MM.1S (cell line): ENCODE measurements at places on chromosomes 4 and X.

GRCh38 chr4:156983366-156983765, 11.8 kb upstream of the PDGFC start:
- peak; percentile 9 for DNase-seq

DNA sequence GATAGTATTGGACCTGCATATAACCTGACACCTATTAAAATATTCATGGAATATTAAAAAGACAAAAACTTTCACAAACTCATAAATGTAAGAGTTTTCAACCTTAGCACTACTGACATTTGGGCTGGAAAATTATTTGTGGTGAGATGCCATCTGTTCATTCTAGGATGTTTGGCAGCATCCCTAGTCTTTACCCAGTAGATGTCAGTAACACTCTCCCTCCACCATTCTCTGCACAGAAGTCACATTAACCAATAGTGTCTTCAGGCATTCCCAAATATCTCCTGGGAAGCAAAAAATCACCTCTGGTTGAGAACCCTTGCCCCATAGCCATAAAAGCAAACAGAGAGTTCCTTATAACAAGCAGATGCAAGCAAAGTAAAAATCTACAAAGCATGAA, 41.4 kb upstream of the NDST4 start:
- no peak for DNase-seq

DNA sequence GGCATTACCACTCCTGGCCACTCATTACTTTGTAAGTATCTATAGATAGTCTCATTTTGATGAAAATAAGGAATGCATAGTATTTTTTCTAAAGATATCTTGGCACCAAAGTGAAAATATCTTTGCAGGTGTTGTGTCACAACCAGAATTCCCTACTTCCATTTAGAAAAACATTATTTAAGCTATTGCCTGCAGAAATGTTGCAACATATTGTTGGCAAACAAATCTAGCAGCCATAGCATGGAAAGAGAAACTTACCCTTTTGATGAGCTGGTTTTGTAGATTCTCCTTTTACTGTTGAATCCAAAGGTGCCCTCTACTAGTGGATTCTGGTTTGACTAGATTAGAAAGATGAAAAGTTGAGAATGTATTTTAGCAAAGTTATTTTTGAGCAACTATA, 138.8 kb downstream of the AREG start:
- DNase-seq = no peak

DNA sequence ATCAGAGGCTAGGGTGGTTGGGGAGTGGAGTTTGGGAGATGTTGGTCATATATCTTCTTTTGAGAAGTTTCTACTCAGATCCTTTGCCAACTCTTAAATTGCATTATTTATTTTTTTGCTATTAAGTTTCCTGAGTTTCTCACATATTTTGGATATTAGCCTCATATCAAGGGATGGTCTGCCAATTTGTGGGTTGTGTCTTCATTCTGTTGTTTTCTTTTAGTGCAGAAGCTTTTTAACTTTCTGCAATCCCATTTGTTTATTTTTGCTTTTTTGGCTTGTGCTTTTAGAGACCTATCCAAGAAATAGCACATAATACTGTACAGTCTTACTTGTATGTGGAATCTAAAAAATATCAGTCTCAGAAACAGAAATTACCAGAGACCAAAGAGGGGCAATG, 509.2 kb upstream of the HS3ST1 start:
- DNase-seq = no peak

GRCh38 chr4:1216869-1217294, 32.0 kb downstream of the CTBP1 start:
- no peak for DNase-seq

DNA sequence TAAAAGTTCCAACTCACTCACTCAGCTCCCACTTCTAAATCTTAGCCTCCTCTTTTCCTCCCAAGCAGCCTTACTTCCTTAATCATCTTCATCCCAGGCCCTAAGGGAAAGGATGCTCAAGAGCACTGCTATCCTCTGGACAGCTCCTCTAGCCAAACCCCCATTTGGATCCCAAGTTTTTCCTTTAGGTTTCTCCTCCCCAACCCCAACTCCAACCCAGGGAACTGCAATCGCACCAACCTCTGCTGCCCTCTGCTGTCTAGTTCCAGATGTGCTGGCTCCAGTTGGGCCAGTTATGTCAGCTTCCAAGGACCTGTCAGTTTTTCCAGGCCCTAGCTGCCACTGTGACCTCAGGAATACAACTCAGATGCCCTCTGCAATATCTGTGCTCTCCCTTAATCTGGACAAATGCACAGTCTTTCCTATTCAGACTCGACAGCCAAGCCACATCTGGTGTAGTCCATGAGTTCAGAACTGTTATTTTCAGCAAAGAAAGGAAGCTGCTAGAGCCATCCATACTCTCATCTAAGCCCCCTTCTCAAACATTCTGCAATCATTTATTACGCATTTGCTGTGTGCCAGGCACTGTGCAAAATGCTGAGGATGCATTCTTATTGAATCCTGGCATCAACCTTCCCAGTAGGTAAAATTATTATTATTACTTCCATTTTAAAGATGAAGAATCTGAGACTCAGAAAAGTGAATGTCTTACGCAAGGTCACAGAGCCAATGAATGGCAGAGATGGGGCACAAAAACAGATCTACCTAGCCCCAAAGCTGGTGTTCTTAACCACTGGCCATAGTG, 12.3 kb upstream of the XPNPEP2 start:
- no peak for DNase-seq

DNA sequence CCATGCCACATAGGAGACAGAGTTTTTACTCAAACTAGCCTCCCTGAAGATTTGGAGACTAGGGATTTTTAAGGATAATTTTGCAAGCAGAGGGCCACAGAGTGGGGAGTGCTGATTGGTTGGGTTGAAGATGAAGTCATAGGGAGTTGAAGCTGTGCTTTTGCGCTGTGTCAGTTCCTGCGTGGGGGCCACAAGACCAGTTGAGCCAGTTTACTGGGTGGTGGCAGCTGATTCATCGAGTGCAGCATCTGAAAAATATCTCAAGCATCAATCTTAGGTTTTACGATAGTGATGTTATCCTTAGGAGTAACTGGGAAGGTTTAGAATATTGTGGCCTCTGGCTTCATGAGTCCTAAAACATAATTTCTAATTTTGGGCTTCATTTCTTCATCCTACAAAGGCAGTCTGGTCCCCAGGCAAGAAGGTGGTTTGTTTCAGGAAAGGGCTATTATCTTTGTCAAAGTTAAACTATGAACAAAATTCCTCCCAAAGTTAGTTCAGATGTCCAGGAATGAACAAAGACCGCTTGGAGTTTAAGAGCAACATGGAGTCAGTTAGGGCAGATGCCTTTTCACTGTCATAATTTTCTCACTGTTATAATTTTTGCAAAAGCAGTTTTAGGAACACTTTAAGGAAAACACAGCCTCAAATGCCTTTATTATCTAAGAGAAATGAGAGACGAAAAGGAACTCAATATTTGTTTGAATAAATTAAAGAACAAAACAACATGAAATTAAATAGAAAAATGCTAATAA, 960.8 kb upstream of the PRKX start:
- DNase-seq = no peak

- no peak for DNase-seq
Observed at GRCh38 chr4:3386526-3386925, 55.2 kb upstream of the HGFAC start.

DNA sequence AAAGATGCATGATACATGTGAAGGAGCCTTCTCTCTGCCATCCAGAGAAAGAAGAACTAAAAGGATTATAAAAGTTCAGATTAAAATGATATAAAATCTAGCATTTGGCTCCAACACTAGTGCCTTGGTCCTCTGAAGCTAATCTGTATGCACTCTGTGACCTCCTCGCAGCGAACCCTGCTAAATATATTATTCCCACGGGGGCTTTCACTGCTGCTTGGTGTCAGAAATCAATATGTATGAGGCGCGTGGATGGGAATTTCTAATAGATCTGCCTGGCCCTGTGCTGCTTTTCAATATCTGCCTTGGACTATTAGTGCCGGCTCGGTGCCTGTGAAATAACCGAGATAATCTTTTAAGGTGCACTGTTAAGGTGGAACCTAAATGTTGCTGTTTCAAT, 69.7 kb downstream of the CXXC4 start:
- DNase-seq = no peak

- DNase-seq = no peak
Observed at GRCh38 chr4:8540586-8540985, 39.6 kb upstream of the GPR78 start.

GRCh38 chrX:119040432-119040831, 32.4 kb upstream of the CT47C1 start:
- DNase-seq = no peak

GRCh38 chrX:48753708-48754228, 7.8 kb upstream of the GLOD5 start:
- no peak for DNase-seq

DNA sequence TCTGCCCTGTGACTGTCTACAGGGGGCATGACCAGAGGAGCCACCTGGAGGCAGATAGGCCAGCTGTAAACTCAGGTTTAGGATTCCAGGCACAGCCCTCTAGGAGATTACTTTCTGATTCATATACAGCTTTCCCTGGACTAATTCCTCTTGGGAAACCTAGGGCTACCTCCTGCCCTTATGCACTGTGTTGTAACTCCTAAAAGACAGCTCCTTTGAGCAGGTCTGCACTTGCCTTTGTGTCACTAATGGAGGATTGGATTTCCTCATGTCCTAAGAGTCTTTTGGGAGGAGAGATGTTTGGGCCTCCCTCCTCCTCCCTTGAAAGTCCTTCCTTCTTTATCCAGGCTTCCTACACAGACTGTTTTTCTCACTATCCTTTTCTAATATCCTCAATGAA, 202.0 kb downstream of the PCDH19 start:
- no peak for DNase-seq

DNA sequence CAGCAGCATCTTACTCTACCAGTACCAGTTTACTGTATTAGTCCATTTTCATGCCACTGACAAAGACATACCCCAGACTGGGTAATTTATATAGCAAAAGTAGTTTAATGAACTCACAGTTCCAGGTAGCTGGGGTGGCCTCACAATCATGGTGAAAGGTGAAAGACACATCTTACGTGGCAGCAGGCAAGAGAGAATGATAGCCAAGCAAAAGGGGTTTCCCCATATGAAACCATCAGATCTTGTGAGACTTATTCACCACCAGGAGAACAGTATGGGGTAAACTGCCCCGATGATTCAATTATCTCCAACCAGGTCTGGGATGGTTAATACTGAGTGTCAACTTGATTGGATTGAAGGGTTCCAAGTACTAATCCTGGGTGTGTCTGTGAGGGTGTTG, 69.3 kb downstream of the YIPF6 start:
- DNase-seq = no peak

DNA sequence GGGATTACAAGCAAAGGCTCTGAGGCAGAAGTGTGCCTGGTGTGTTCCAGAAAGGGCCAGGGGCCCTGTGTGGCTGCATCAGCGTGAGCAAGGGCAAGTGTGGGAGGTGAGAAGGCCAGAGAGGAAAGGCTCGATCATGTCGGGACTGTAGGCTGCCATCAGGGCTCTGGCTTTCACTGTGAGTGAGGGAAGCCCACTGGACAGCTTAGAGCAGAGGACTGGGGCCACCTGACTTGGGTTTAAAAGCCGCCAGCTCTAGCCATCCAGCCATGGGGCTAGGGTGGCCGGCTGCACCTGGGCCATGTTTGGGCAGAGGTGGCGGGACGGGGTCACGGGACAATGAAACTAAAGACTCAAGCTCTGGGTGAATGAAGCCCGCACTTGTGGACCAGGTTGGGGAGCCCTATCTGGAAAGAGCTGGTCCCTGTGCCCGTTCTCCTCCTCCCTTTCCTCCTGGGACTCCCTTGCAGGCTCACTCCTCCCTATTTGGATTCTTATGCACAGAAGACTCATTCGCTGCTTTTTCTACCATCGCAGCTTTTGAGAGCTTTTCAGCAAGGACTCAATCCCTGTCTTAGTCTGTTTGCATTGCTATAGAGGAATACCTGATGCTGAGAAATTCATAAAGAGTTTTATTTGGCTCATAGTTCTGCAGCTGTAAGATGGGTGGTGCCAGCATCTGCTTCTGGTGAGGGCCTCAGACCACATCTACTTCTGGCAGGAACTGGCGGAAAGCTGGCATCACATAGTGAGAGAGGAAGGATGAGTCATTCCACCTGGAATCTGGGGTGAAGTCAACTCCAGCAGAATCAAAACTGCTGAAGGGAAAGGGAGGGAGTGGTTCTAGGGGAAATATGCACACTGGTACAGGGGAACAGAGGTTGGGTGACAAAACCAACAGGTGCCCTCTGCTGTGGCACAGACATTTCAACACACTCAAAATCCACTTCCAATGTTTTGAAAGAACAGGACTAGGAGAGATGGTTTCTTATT, 15.3 kb downstream of the CTAG1B start:
- no peak for DNase-seq

GRCh38 chrX:31580726-31581125, 508.9 kb upstream of the FTHL17 start:
- no peak for DNase-seq

GRCh38 chr4:83262682-83263081, 21.9 kb downstream of the COQ2 start:
- no peak for DNase-seq

GRCh38 chr4:142100941-142101340, 464.6 kb downstream of the IL15 start:
- DNase-seq = no peak

DNA sequence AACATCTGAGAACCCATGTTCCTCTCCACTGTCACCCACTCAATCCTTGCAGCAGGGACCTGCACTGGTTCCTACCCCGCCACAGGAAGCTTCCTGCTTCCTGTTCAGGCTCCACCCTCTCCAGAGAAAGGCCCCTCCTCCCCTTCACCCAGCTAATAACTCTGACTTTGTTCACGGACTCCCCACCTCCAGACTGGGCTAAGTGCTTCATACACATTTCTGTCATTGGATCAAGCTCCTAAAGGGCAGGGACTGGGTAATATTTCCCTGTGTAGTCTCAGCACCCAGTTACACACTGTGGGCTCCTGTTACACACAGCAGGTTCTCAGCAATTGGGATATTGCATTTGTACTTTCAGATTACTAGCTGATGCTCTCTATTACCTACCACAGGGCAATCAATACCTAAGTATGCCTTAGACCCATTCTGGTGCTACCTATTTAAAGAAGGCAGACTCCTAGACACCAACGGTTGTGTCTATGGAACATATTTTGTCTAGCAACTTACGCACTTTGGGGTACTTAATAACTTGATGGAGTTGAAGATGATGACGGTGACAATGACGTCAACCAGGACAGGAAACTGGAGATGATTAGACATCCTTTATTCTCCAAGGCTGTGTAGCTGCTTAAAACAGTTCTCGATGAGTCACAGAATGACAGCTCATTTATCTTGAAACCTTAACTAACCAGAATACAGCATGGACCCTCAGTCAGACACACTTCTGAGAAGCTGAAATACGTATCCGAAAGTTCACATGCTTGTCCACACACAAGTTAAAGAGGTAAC, 58.1 kb downstream of the MAML3 start:
- DNase-seq = no peak

- DNase-seq = no peak
Observed at GRCh38 chrX:519741-520140, 110.8 kb upstream of the SHOX start.

GRCh38 chr4:88320224-88320779, 35.9 kb upstream of the PPM1K start:
- DNase-seq = peak; percentile 37

DNA sequence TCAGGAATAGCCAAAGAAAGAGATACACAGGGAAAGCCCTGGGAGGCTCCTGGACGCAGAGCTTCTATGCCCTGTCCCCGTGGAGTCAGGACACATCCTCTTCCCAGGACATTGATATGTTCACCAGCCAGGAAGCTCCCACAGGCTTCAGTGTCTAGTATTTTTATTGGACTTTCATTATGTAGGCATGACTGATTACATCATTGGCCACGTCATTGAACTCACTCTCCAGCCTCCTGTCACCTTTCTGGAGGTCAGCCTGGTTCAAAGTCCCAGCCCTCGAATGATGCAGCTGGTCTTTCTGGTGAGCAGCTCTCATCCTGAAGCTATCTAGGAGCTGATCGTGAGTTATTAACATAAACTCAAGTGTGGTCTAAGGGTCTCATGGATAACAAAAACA, 104.1 kb downstream of the CPEB2 start:
- DNase-seq = no peak
